ENCODE measurements at places on chromosomes 3 and 15. TPM values are rescaled to one million over a fixed set of nuclear protein-coding genes. Genes with fewer than 3 reads are reported as not detected.

GPR149 gene
- total RNA-seq, result not detected

ARIH2 gene
- total RNA-seq, result 77.7 TPM

PRSS50 gene
- total RNA-seq, result not detected

TTLL13 gene
- under 0.01 TPM for total RNA-seq

NAA50 gene
- total RNA-seq, result 136 TPM

GLDN gene
- total RNA-seq, result 6.5 TPM

TSPAN3 gene
- total RNA-seq, result 232 TPM

IDH2 gene
- total RNA-seq, result 40.4 TPM

RASL12 gene
- not detected for total RNA-seq

CMTM6 gene
- total RNA-seq, result 106 TPM

NLGN1 gene
- total RNA-seq, result 2.8 TPM

NANOGP8 gene
- not detected for total RNA-seq

GOLGA8T gene
- total RNA-seq, result 0.26 TPM

RPP25 gene
- total RNA-seq, result 6.7 TPM

GP5 gene
- total RNA-seq, result 0.26 TPM

ZCWPW2 gene
- total RNA-seq, result 0.99 TPM

SV2B gene
- total RNA-seq, result not detected

LRRIQ4 gene
- total RNA-seq, result 0.06 TPM

WDR93 gene
- 0.06 TPM for total RNA-seq

PLA2G4D gene
- total RNA-seq, result not detected

RNF13 gene
- 66.2 TPM for total RNA-seq

MESP1 gene
- total RNA-seq, result 0.37 TPM

KCNH8 gene
- not detected for total RNA-seq

B3GNT5 gene
- 5.5 TPM for total RNA-seq

SNURF gene
- total RNA-seq, result 53.5 TPM

CHCHD6 gene
- total RNA-seq, result 11.9 TPM

CYP1A2 gene
- total RNA-seq, result not detected

MTMR10 gene
- total RNA-seq, result 18.6 TPM

CAND2 gene
- total RNA-seq, result 4.1 TPM

FBXO40 gene
- not detected for total RNA-seq

TRH gene
- total RNA-seq, result not detected

CLDN18 gene
- total RNA-seq, result not detected

TMEM115 gene
- 32.0 TPM for total RNA-seq

PEX11A gene
- 5.9 TPM for total RNA-seq

IGSF11 gene
- total RNA-seq, result under 0.01 TPM

RTP4 gene
- total RNA-seq, result 0.99 TPM

CCRL2 gene
- total RNA-seq, result 1.7 TPM

PP2D1 gene
- not detected for total RNA-seq

CMTM8 gene
- 0.53 TPM for total RNA-seq

WDR72 gene
- not detected for total RNA-seq

COPG1 gene
- 542 TPM for total RNA-seq

CCDC54 gene
- not detected for total RNA-seq

COL8A1 gene
- total RNA-seq, result 34.6 TPM

NKTR gene
- 59.3 TPM for total RNA-seq

TNNC1 gene
- 2.7 TPM for total RNA-seq

TNIK gene
- total RNA-seq, result 28.9 TPM

ACTRT3 gene
- 6.1 TPM for total RNA-seq

IMPG2 gene
- 0.44 TPM for total RNA-seq

SLC22A14 gene
- total RNA-seq, result 0.12 TPM

SEMA3G gene
- total RNA-seq, result under 0.01 TPM
